SHP77 (cell line): ENCODE measurements at places on chromosomes 7 and 10.

GRCh38 chr10:104899779-104900178 lies 258.7 kb downstream of the SORCS3 start:
- no peak for DNase-seq

- no peak for DNase-seq
Measured at GRCh38 chr7:157775560-157776332, 438.9 kb downstream of the DNAJB6 start.

DNA sequence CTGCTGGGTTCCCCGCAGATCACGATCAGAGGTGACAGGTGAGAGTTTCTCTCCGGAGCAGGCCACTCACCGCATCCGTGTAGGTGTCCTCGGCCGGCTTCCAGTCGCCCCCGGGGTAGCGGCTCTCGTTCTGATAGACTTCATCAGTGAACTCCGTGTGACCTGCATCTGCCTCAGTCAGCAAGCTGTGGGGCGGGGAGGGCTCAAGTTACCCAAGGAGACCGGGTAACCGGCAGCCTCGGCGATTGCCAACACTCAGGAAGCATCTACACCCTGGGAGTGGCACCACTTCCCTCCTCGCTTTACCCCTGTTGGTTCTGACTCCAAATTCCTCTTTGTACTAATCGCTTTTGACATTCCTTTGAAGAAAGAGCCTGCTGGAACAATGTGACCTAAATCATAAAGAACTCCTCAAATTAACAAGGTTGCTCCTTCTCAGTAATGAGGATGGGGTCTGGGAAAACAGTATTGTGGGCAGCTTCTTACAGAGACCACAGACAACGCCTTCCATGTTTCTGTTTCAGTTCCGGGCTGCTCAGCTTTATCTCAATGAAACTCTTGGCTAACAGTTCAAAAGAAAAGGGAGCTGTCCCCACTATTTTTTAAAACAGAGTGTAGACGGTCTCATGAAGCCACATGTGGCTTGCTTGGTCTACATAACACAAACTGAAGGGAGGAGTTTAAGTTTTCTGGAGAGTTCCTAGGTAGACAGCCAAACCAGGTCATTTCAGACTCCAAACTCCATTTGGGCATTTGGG lies 118.1 kb downstream of the MYOF start:
- DNase-seq: no peak

DNA sequence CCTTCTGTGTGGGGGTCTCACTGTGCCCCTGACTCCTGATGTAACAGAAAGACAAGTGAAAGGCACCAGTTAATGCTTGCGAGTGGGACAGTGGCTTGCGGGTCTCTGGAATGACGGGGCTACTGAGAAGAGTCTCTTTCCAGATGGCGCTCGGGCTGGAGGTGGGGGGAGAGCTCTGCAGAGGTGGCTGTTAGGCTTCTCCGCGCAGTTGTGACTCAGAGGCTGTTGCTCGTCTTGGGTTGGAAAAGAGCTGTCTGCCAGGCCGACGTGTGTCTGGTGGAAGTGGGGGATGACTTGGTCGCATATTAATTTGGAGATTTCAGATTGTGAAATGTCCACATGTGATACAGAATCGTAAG lies 27.9 kb upstream of the SH2B2 start:
- no peak for DNase-seq

DNA sequence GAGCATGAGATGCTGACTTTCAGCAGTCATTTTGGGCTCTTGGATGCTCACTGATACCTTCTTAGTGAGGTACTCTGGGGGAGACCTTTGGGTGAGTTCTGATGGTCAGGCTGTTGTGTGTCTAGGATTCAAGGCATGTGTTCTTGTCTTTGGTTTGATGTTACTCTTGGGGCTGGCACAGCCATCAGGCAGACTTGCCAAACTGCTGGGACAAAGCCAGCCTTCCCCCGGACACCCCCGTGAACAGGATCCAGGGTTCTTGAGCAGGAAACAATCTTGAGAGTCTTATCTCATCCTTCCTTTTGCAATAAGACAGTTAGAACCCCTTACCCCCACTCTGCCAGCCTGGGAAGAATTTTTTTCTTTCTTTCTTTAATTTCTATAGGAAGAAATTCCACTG lies 42.2 kb downstream of the SUFU start:
- no peak for DNase-seq

DNA sequence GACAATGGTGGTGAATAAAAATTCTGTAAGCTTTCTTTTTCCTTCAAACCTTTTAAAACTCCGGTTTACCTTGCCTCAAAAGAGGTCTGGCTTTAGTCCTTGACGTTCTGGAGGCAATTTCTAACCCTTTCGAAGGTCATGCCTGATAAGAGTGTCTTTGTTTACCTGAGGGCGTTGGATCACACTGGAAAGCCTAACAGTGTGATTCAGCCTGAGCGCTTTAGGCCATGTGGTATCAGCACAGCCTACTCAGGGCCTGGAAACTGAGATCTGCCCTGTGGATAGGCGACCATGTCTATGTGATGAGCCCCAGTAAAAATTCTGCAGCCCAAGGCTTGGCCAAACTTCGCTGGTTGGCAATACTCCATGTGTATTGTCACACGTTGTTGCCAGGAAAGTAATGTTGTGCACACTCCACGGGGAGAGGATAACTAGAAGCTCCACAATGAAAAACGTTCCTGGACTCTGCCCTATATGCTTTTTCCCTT lies 10.7 kb downstream of the CCDC6 start:
- DNase-seq: no peak

DNA sequence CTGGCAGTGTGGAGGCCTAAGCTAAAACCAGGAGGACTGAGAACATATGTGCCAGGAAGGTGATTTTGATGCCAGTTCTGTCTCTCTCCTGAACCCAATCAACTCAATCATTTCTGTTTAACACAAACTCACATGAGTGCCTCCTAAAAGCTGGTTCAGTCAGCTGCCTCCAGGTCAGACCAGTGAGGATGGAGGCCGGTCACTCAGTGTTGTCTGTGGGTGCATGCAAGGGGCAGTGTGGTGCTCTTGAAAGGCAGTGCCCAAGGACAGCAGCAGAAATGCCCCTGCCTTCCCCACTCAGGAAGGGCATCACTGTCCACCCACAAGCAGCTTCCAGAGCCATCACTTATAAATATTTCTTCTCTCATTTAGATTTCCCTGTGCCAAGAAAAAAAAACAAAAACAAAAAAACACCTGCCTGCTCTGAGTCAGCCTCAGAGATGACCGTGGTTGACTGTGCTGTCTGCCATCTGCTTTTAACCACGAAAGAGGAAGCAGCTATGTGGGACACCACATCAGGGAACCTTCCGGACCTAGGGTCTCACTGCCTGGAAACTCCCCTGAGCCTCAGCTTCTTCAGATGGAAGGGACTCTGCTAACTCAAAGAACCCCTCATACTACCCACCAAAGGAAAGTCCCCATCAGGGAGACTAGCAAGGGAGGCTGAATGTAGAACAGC lies 39.1 kb downstream of the VOPP1 start:
- DNase-seq: peak; percentile 67

- no peak for DNase-seq
Measured at GRCh38 chr7:38303866-38304265, 30.4 kb upstream of the TARP start.

GRCh38 chr7:105815576-105815975 lies 60.8 kb downstream of the ATXN7L1 start:
- no peak for DNase-seq

- DNase-seq: no peak
Measured at GRCh38 chr10:131925011-131925649, 24.3 kb downstream of the PPP2R2D start.

GRCh38 chr10:21724687-21725367 lies 190.8 kb downstream of the MLLT10 start:
- DNase-seq: peak; percentile 92

- no peak for DNase-seq
Measured at GRCh38 chr10:12547301-12547771, 198.0 kb downstream of the CAMK1D start.

GRCh38 chr7:2932402-2933251 lies 88.5 kb upstream of the GNA12 start:
- no peak for DNase-seq

- no peak for DNase-seq
Measured at GRCh38 chr7:101124376-101125056, 2.4 kb upstream of the SERPINE1 start.

GRCh38 chr7:5243261-5243660 lies 39.5 kb upstream of the SLC29A4 start:
- DNase-seq: no peak

DNA sequence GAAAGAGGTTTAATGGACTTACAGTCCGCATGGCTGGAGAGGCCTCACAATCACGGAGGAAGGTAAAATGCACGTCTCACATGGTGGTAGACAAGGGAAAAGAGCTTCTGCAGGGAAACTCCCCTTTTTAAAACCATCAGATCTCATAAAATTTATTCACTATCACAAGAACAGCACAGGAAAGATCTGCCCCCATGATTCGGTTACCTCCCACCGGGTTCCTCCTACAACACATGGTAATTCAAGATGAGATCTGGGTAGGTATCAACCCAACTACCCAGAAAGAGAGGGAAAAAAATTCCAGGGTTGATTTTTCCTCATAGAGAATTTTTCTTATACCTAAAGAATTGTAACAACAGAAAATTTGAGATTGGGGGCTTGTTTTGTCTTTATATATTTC lies 13.9 kb downstream of the RAPGEF5 start:
- no peak for DNase-seq

GRCh38 chr7:105448181-105448580 lies 59.5 kb upstream of the SRPK2 start:
- no peak for DNase-seq

GRCh38 chr10:62027841-62028501 lies 126.5 kb downstream of the ARID5B start:
- DNase-seq: no peak

GRCh38 chr7:113120647-113121046 lies 2.3 kb upstream of the SMIM30 start:
- DNase-seq: no peak

DNA sequence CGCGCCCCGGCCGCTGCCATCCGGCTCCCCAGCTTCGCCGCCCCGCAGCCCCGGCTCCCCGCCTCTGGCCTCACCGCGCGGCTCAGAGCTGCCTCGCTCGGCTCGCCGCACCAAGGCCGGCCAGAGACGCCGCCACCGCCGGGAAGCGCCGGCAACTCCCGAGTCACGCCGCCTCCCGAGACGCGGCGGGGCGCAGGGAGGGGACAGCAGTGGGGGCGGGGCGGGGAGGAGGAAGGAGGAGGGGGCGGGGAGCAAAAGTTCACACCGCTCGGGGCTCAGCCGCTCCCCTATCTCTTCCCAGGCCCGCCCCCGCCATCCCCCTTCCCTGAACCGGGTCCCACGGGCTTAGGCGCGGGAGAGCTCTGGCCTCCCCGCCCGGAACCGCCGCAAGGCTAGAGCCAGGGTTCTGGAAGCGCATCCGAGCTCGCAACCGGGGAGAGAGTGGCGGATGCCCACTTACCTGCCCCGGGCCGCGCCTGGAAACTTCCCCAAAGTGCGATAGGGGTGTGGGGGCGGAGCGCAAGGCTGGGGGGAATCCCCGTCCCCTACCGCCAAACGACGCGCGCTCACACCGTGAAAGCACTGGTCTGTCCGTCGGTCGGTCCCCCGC lies 1.0 kb downstream of the CHST15 start:
- DNase-seq: no peak

DNA sequence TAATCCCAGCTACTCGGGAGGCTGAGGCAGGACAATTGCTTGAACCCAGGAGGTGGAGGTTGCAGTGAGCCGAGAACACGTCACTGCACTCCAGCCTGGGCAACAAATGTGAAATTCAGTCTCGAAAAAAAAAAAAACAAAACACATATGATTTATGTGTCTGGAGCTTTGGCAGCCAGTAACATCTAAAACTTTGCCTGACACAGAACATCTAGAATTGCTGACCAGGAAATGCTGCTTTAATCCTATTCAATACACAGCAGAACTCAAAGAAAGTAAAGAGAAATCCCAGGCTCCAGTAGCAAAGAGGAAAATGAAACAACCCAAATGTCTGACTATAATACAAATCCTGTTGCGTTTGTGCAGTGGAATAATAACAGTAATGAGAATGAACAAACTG lies 4.5 kb upstream of the CCDC6 start:
- DNase-seq: no peak

- DNase-seq: no peak
Measured at GRCh38 chr7:100267648-100268047, 39.9 kb upstream of the SPDYE3 start.

DNA sequence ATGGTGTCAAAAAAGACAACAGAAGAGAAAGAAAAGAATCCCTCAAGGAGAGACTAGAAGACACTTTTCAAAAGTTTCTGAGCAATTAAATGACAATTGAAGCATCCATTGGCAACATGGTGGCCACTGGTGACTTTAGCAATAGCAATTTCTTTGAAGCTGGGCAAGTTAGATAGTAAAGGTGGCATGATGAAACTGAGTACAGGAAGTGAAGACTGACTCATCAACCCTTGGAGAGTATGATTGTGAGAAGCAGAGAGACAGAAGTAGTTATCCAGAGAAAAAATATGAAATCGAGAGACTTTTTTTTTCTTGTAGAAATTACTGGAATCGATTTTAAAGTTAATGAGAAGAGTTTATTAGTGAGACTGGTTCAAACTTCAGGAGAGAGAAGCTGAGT lies 52.5 kb downstream of the DGKB start:
- no peak for DNase-seq

GRCh38 chr7:80060218-80060806 lies 74.3 kb upstream of the GNAI1 start:
- DNase-seq: peak; percentile 15

- DNase-seq: no peak
Measured at GRCh38 chr7:20777377-20778062, 9.2 kb downstream of the SP8 start.

GRCh38 chr7:50641442-50642405 lies 76.5 kb upstream of the DDC start:
- DNase-seq: peak; percentile 84

DNA sequence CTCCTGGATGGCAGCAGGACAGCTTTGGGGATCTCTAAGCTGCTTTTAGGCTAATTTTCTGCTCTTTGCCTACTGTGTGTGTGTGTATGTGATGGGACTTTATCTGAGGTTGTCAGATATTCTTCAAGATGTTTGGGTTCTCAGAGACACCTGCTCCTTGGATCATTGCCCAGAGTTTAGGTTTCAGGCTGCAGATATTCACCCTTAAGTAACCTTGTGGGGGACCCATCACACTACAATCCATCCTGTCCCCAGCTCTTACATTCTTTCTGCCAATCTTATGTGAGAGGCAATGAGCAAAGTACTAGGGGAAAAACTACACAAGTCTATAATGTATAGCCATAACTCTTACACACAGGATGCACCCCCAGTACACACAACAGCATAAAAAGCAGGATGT lies 263.0 kb upstream of the ZWINT start:
- no peak for DNase-seq

GRCh38 chr10:77240706-77241349 lies 396.8 kb downstream of the KCNMA1 start:
- no peak for DNase-seq

DNA sequence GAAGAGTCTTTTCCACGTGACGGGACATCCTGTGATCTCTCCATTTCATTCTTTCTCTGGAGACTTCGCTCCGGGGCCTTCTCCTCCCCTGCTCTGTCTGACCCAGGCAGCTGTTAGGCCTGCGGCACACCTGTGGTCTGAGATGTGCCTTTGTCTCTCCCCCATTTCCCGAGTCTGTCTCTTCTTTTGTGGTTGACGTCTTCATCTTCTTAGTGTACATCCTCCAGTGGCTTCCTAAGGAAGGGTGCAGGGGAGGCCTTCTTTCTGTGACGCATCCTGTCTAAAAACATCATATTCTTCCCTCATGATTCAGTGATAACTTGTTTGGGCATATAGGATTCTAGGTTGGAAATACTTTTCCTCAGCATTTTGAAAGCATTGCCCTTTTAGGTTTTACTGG lies 17.2 kb upstream of the ATP6V0E2 start:
- no peak for DNase-seq

GRCh38 chr10:112972606-112973005 lies 22.6 kb downstream of the TCF7L2 start:
- DNase-seq: no peak

GRCh38 chr10:115659616-115660015 lies 566.5 kb downstream of the ATRNL1 start:
- DNase-seq: no peak
